SK-MEL-5 (cell line): ENCODE measurements at places on chromosomes 4 and X. TPM values are rescaled to one million over a fixed set of nuclear protein-coding genes. Genes with fewer than 3 reads are reported as not detected.

Gene VCX
- 0.16 and 0.85 TPM in 2 replicates for total RNA-seq

Gene PAGE2B
- not detected in 2 replicates for total RNA-seq

Gene BMX
- 0.32 and 0.40 TPM in 2 replicates for total RNA-seq

Gene EIF1AX
- total RNA-seq: 51.7 and 52.1 TPM in 2 replicates

Gene KIAA1210
- total RNA-seq: 0.05 and 0.08 TPM in 2 replicates

Gene DMRTC1
- not detected in 2 replicates for total RNA-seq

Gene CLRN2
- not detected in 2 replicates for total RNA-seq

Gene F8A3
- 1.6 and 1.8 TPM in 2 replicates for total RNA-seq
